ENCODE measurements at places on chromosomes 7 and 10.

DNA sequence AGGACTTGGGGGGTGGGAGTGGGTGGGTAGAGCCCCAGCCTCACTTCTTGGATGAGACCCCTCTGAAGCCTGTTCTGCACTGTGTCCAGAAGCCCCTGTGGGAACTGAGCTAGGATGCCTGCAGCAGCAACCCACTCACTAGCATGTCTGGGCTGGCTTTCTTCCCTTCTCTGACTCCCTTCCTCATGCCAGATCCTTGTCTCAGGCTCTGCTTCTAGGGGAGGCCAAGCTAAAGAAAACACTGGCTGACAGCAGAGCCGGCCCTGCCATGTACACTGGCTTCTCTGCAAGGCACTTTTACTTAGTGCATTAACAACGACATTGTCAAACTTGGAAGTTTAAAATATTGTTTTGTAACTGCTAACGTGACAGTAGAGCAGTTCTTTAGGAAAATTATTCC, 50.2 kb downstream of the ARHGAP22 start:
- DNase-seq = no peak

- DNase-seq = no peak
Observed at GRCh38 chr7:150949971-150950491, 28.1 kb downstream of the KCNH2 start.

- peak; percentile 76 for DNase-seq
Observed at GRCh38 chr10:20007426-20007825, 191.2 kb downstream of the PLXDC2 start.

DNA sequence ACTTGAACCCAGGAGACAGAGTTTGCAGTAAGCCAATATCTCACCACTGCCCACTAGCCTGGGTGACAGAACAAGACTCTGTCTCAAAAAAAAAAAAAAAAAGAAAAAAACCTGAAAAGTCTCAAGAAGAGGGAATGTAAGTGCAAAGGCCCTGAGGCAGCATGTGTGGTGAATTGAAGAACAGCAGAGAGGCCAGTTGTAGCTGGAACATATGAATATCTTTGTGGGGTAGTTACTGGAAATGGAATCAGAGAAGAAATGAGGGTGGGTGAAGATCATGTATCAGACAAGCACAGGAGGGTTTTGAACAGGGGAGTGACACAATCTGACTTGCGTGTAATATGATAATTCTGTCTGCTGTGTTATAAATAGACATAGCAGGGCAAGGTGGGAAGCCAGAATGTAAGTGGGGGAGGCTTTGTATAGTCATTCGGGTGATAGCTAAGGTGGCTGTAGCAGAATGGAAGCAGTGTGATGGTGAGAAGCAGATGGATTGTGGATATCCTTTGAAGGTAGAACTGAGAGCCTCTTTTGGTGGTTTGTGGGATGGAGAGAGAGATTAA, 45.3 kb upstream of the ITGA8 start:
- DNase-seq = no peak

GRCh38 chr10:44035474-44036197, 349.3 kb downstream of the CXCL12 start:
- DNase-seq = no peak

GRCh38 chr10:87650838-87651589, 8.7 kb upstream of the PAPSS2 start:
- no peak for DNase-seq

All from fibroblast of upper back skin (primary cell).